Calu3 (cell line): ENCODE measurements at places on chromosomes 7 and 10. TPM values are rescaled to one million over a fixed set of nuclear protein-coding genes. Genes with fewer than 3 reads are reported as not detected.

The ATXN7L1 gene
- 11.7 and 12.0 TPM in 2 replicates for total RNA-seq

The ING3 gene
- total RNA-seq: 9.6 and 12.2 TPM in 2 replicates

The SDK1 gene
- 19.7 and 20.0 TPM in 2 replicates for total RNA-seq

The PRKG1 gene
- 0.21 and 0.81 TPM in 2 replicates for total RNA-seq

The VWA2 gene
- total RNA-seq: 4.2 and 5.8 TPM in 2 replicates

The CCSER2 gene
- total RNA-seq: 20.6 and 27.8 TPM in 2 replicates

The CCM2 gene
- total RNA-seq: 59.8 and 62.9 TPM in 2 replicates

The GPR15LG gene
- total RNA-seq: not detected in 2 replicates

The NUTM2D gene
- 2.4 and 3.8 TPM in 2 replicates for total RNA-seq

The SLC29A4 gene
- 1.9 and 2.5 TPM in 2 replicates for total RNA-seq

The GIMAP5 gene
- not detected in 2 replicates for total RNA-seq

The MYH16 gene
- 0.61 and 0.97 TPM in 2 replicates for total RNA-seq

The GSDME gene
- 9.4 and 11.9 TPM in 2 replicates for total RNA-seq

The CALML5 gene
- total RNA-seq: not detected in 2 replicates

The EGFR gene
- total RNA-seq: 85.3 and 87.4 TPM in 2 replicates

The CTAGE15 gene
- total RNA-seq: 2.3 and 3.6 TPM in 2 replicates

The ADRB1 gene
- 0.47 and 0.78 TPM in 2 replicates for total RNA-seq
